ENCODE measurements at places on chromosomes 13 and 19.

DNA sequence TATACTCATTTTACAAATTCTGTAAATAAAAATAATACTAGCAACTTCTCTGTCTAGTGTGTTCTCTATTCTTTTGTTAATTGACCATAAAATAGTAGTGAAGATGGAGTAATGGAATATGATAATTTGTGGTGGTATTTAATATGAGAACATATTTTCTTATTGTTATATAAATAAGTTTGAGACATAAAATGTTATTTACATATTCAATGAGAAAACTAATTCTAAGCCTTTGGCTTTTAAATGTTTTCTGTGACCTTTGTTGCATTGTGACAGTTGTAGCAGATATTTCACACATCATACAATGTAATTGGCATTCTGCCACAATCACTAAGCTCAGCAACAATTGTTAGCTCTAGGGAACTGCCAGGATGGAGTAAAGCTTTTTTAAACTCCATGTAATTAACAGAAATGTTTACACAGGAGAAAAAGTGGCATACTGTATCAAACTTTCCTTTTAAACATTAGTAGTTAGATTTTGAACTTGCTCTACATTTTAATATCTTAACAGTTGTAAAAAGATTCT lies 562.1 kb upstream of the PCDH9 start:
- no peak for DNase-seq

DNA sequence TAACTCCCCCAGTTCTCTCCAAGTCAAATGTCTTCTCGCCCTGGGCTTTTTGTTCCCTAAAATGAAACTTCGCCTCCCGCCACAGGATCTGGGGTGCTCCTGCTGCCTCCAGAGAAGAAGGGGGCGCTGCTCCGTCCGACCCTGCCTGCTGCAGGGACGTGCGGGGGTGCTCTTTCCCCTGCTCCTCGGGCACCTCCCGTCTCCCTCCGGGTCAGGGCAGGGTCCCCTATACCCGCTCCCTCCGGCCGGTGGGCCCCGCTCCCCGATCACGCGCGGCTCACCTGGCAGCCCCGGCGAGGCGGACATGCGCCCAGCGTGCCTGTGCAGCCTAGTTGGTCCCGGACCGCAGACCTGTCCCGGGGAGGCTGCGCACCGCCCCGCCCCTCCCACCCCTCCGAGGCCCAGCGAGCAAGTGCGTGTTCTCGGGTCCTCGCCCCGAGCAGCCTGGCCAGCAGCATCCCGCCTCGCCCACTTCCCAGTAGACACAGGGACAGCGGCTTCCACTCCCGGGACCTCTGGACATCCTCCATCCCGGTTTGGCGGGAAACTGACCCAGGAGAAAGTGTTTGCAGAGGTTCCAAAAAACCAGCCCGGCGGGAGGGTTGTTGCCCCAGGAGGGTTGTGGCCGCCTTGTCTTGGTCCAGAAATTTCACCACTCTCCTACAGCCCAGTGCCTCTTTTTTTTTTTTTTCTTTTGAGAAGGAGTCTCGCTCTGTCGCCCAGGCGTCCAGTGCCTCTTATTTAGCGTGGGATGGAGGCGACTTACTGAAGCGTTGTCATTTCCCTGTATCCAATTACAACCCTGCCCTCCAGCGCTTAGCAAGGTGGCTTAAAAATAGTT lies at the start of gene OXGR1:
TSS of gene OXGR1 (minus strand) at position 460 of the 841 bp plus-strand sequence. CDS start 6,717 bp downstream, outside the sequence.
- no peak for DNase-seq

DNA sequence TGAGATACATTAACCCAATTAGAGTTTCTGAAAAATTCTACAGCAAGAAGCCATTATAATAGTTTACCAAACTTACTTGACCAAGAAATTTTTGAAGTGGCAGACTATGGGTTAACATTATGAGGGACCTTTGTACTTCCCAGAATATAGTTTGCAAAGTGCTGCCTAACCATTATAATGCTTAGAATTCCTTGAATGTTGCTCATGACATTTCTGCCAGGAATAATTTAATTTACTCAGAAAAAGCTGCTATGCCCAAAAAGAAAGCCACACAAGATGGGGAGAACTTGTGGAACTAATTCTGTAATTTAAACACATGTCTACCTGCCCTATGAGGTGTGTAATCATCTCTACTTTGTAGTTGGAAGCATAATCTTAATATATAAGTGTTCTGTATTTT lies 58.1 kb upstream of the MYCBP2 start:
- DNase-seq, result no peak

- DNase-seq, result no peak
Measured at GRCh38 chr19:19215792-19216191, 4.0 kb downstream of the NCAN start.

- DNase-seq, result no peak
Measured at GRCh38 chr19:21197590-21198295, 55.9 kb downstream of the ZNF431 start.

- DNase-seq, result no peak
Measured at GRCh38 chr13:100480676-100481075, 107.9 kb downstream of the GGACT start.

DNA sequence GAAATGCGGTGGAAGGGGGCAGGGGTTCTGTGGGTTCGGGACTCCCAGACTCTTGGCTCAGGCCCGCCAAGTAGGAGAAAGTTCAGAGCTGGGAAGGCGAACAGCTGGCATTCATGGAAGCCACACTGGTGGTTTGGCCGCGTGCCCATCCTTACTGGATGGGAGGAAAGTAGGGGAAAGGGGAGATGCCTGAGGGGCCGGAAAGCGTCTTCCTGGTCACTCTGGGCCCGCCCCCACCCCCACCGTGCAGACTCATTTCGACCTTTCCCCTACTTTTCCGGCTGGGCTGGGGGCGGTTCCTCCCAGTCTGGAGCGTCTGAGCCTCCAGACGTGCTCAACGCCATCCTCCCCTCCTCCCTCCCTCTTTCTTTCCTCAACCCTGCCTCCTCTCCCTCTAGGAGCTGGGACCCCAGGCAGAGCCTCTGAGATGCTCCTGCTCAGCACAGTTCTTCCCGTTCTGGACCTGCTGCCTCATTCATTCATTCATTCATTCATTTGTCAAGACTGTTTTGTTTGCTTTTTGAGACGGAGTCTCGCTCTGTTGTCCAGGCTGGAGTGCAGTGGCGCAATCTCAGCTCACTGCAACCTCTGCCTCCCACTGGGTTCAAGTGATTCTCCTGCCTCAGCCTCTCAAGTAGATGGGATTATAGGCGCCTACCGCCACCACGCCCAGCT lies 3.5 kb downstream of the ANGPTL4 start:
- no peak for DNase-seq

DNA sequence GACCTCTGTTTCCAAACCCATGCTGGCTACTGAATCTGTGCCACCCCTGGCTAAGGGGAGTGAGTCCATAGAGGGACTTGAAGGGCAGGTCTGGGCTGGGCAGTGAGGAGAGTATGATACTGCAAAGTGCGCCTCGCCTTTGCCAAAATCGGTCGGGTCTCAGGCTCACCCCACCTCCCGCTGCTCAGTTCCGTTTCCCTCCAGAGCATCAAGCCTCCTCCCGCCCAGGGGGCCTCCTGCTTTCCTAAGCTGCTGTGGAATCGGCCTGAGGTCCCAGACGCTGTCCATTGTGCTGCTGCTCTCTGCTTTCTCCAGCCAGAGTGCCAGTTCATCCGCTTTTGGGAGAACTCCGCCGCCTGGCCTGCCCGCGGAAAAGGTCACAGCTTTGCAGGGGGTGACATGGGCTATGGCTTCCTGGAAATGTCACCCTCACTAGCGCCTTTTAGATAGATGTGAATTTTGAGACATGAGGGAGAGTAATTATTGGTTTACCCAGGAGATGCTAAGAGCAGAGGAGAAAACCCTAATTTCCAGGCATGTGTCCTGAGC lies 1418.4 kb downstream of the UQCRFS1 start:
- no peak for DNase-seq

DNA sequence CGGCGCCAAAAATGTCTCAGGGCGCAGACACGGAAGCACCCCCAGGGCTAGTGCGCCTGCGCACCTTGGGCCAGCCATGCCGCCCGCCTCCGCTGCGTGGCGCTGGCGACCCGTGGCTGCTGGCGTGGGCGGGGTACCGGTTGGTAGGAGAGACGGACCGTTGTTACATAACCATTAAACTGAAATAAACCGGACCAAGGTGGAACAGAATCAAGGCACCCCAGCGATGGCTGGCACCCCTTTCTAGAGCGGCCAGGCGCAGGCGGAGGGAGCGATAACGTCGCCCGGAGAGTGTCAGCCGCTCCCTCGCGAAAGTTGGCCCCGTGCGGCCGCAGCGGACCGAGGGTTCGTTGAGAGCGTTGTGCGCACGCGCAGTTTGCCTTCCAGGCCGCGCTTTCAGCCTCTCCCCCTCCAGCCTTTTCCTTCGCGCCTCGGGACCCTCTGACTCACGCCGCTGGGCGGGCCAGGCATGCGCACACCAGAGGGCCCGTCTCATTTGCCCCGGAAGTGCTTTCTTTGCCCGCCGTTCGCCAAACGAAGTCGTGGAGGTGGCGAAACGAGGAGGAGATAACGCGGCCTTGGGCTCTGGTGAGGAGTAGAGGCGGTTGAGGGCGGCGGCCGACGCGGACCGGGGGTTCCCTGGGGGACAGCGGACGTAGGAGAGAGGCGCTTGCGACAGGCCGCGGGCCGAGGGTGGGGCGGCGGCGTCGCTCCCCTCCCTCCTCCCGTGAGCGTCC lies at the start of the genes PLEKHJ1 and SF3A2:
TSS of gene PLEKHJ1 (minus strand) at position 16 of the 737 bp plus-strand sequence. CDS start 81 bp downstream, outside the sequence.
TSS of gene SF3A2 (plus strand) at position 511 of the 737 bp plus-strand sequence. CDS start 6,595 bp downstream, outside the sequence.
- peak; percentile 99 for DNase-seq

DNA sequence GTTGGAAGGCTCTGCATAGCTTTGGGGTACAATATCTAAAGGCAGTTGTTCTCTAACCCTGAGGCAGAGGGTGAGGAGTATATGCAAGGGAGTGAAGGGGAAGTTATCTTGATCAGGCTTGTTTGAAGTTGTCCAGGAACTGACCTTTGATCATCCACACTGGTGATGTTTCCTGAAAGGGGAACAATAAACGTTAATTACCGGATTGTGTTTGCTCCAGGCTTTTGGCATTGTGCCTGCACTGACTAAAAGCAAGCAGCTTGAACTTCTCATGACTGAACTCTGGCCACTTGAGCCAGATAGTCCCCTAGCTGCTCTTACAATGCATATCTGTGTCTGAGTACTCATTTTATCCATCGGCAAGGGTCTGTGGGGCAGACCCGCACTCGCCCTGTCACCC lies 27.0 kb upstream of the ZNF726 start:
- no peak for DNase-seq

- DNase-seq, result no peak
Measured at GRCh38 chr19:32313569-32314265, 31.7 kb upstream of the ZNF507 start.

DNA sequence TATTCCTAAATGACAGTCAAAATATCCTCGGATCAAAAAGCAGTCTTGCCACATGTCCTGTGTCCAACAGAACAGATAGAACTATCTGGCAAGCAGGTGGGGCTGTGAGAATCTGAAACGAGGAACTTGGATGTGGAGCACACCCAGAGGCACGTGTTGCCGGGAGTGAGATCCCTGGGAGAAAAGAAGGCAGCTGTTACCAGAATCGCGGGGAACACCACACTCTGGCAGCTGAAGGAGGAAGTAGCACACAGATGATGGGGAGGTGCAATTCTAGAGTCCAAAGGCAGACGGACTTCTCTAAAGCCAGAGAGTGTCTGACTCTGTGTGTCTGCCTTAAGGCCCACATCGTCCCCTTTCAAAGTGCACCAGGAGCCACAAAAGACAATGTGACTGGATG lies 22.3 kb downstream of the SLC7A1 start:
- peak; percentile 47 for DNase-seq

DNA sequence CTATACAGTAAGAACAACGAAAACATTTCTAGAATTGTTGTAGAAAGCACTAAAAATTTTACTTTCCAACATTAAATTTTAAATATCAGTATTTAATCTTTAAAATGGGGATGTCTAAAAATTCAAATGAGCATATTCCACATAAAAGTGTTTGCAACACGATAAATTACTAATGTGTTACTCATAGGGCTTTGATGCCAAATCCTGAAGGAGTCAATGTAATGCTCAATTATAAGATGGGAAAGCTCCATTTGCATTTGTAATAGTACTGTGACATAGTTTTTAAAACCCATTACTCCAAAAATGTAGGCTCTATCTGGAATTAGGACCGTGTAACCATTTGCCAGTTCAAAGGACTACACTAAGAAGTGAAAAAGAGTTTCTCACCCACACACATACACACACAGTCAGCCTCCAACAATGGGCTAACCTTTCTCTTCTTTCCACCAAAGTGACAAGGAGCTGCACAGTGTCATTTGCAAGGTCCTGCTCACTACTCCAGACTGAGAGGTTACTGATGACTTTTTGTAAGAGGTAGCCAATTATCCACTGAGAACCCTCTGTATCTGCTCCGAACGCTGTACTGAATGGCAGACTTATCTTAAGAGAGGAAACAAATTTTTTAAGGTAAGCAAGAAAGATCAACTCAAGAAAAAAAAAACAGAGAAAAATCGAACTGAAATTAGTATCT lies 26.1 kb upstream of the EEF1AKMT1 start:
- DNase-seq, result no peak

DNA sequence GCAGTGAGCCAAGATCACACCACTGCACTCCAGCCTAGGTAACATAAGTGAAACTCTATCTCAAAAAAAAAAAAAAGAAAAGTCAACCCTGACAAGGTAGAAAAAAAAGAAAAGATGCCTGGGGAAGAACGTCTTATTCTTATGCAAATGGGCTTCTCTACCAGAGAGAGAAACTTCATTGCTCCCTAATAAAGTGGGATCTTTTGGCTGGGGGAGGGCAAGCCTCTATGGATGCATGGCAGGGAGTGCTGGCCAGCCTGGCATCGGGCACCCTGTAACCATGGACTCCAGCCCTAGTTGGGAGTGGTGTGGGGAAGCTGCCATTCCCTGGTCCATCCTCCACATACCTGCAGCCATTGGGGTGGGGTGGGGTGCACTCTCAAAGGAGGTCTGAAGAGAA lies 30.7 kb upstream of the ZNF728 start:
- DNase-seq, result no peak

DNA sequence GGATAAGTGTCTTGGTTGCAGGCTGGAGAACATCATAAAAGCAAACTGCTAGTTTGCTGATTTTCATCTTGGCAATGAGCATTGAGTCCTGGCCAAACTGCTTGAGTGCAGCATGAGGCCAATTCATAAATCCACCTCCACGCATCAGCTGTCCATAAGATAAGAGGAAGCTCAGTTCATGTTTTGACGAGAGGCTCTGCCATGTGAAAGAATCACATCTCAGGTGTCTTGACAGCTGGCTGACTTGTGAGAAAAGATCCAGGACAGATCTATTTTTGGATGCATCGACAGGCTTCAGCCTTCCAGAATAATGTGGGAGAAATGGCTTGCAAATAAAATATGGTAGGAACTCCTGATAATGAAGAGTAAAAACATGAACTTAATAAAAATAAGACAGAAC lies 5.4 kb upstream of the ZNF682 start:
- DNase-seq, result no peak

DNA sequence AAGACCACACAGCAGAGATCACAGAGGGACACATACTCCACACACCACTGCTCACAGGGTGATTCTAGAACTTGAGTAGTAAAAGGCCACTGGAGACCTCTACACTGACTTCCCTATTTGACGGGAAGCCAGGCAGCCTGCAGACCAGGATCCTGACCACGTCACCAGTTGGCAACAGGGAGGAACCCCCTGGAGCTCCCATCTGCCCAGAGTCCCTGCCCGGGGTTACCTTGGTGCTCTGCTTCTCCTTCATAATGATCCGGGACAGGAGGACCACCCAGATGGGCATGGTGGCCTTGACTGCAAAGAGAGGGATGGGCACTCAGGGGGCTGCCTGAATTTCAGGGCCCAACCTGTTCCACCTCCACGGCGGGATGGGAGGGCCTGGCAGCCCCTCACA lies 932 bp downstream of the SLC35E1 start:
- DNase-seq, result no peak

Measured in hematopoietic multipotent progenitor cell treated with erythropoietin and hydrocortisone succinate and interleukin-3 and kit ligand, for 17 days (in vitro differentiated cells).